ENCODE measurements at places on chromosomes 3 and 15. TPM values are rescaled to one million over a fixed set of nuclear protein-coding genes. Genes with fewer than 3 reads are reported as not detected.

The TIMP4 gene
- total RNA-seq = 13.6 TPM

The NAA80 gene
- 6.9 TPM for total RNA-seq

The AQR gene
- 35.1 TPM for total RNA-seq

The ALDH1A2 gene
- total RNA-seq = 1.1 TPM

The CCR1 gene
- not detected for total RNA-seq

The ITIH1 gene
- total RNA-seq = not detected

The MESP2 gene
- 0.24 TPM for total RNA-seq

The ZNF860 gene
- 1.1 TPM for total RNA-seq

All from A549 treated with Hydrocortisone at 1 μM for 4 hours (cell line).